T-helper 9 cell (primary cell): ENCODE measurements at places on chromosomes 1 and 21.

DNA sequence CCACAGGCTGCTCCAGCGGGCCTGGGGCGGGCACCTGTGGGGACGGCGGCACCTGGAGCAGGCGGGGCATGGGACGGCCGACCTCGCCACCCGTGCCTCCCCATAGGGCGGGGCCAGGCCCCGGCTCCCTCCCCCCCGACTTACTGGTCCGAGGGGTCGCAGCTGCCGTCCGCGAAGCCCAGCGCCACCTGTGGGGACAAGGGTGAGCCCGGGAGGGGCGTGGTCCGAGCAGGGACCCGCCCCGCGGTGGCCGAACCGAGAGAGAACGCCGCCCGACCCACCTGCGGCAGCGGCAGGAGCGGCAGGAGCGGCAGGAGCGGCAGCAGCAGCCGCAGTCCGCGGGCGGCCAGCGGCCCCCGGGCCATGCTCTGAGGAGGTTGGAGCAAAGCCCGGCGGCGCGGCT, at the start of gene TMEM52:
Gene TMEM52, minus strand, starts transcription at position 379 of the 403 bp plus-strand sequence. Its CDS starts 14 bp downstream, at position 365.
- no peak for DNase-seq

- DNase-seq: no peak
Observed at GRCh38 chr1:188937965-188938551, 1539.6 kb downstream of the BRINP3 start.

GRCh38 chr1:193249187-193249586, 62.8 kb upstream of the B3GALT2 start:
- no peak for DNase-seq

DNA sequence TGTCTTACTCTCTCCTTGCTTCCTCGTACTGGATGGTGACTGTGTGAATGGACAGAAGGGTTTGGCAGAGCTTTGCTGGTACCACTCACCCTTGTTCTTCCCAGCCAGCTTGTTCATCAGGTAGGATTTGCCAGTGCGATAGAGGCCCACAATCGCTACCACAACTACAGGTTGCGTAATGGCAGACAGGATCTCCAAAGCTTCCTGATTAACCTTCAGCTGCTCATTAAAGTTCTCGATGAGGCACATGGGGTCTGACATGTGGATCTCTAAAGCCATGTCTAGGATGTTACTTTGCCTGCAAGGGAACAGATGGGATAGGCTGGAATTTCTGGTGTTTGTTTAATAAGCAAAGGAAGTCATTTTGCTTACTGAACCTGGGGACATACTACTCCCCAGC, 3.4 kb downstream of the GBP5 start:
- DNase-seq: no peak

DNA sequence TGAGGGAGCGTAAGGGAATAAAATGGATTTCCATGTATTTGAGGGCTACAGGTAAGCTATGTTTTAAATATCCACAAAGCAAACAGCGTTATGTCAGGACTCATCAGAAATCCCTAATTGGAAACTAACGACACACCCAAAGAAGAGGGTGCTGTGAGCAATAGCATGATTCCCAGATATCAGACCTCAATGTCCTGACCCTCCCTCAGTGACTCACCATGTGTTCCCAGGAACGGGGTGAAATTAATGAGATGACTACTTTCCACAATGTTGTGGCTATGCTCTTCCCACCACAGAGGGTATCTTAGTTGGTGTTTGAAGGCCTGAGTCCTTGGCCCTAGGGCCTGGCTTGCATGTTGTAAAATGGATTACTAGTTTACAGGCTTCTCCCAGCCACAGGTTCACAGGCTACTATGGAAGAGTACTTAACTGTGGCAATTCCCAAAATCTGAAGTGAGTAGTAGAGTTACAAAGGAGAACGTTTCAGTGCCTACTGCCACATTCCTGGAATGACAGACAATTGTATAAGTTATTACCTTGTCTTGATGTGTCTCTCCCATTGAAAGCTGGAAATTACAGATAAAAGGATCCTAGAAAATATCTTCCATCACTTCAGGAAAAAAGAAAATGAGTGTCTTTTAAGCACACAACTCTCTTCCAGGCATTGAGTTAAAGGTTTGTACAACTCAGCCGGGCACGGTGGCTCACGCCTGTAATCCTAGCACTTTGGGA, 1.7 kb upstream of the KRTAP11-1 start:
- DNase-seq: no peak

- DNase-seq: no peak
Observed at GRCh38 chr1:160722726-160723125, 11.1 kb upstream of the CD48 start.
